Omental fat pad (tissue), 4 donors: ENCODE measurements at places on chromosomes 4 and X. TPM values are rescaled to one million over a fixed set of nuclear protein-coding genes. Genes with fewer than 3 reads are reported as not detected.

Gene PAGE2B
- total RNA-seq, result not detected

Gene ZFP92
- total RNA-seq, result 1.4 TPM

Gene CLIC2
- total RNA-seq, result 17.5 TPM

Gene SSX2B
- not detected for total RNA-seq

Gene ARAP2
- 21.6 TPM for total RNA-seq

Gene IL1RAPL2
- not detected for total RNA-seq

Gene MAGEA12
- total RNA-seq, result not detected

Gene IL21
- not detected for total RNA-seq

Gene SYNPO2
- total RNA-seq, result 33.9 TPM
